ENCODE measurements at places on chromosomes 6 and 20.

- no peak overlapping the region for H3K27ac ChIP-seq
- H3K4me3 ChIP-seq: peak overlapping the region; percentile 91
- peaks cover 31% of the 10 kb centered on the region for H3K4me1 ChIP-seq
- H3K27me3 ChIP-seq: peaks cover 74% of the 10 kb centered on the region
- peak; percentile 13 for DNase-seq
These were observed 2.4 kb downstream of the JAG1 start for GRCh38 chr20:10671221-10671918.

GRCh38 chr6:20314866-20315845 is 86.5 kb upstream of the E2F3 start:
- peaks cover 3% of the 10 kb centered on the region for H3K36me3 ChIP-seq
- H3K27ac ChIP-seq: no peak overlapping the region
- peaks cover 13% of the 10 kb centered on the region for H3K4me1 ChIP-seq
- DNase-seq: no peak
- H3K4me3 ChIP-seq: no peak overlapping the region

DNA sequence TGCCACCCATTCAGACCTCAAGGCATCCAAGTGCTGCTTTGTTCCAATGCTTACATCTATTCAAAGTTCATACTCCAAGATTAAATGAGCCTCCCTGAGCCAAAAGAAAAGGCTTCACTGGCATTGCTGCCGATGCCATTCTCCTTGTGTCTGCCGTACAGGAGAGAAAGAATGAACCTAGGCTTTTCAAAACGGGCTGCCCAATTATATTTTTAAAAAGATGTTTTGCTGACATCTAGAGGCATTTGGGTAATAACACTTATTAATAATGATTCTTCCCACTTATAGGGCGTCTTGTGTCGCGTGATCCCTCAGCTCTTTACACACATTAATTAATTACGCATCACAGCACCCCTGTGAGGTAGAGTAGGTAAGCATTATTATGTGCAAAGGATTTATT is 545.6 kb downstream of the PKHD1 start:
- H3K4me3 ChIP-seq: no peak overlapping the region
- no peaks in the 10 kb centered on the region for H3K36me3 ChIP-seq
- H3K27ac ChIP-seq: no peak overlapping the region
- DNase-seq: no peak
- no peaks in the 10 kb centered on the region for H3K4me1 ChIP-seq
- H3K27me3 ChIP-seq: no peaks in the 10 kb centered on the region

DNA sequence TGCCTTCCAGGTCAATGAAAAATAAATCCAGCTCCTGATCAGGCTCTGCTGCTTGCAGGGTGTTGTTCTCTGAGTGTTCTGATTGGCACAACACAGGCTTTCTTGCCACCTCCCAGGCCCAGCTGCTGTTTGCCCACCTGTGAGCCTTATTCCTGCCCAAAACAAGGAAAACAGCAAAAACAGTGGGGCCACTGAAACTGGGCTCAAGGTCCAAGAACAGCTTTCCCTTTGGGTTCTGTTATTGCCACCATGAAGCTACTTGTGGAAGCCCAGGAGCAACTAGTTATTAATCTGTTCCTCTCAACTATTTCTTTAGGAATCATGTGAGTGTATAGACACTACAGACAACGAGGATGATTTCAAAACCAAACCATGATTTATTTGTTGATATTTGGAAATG is 159.1 kb downstream of the PLCB1 start:
- no peak overlapping the region for H3K4me3 ChIP-seq
- no peaks in the 10 kb centered on the region for H3K27me3 ChIP-seq
- H3K36me3 ChIP-seq: no peaks in the 10 kb centered on the region

DNA sequence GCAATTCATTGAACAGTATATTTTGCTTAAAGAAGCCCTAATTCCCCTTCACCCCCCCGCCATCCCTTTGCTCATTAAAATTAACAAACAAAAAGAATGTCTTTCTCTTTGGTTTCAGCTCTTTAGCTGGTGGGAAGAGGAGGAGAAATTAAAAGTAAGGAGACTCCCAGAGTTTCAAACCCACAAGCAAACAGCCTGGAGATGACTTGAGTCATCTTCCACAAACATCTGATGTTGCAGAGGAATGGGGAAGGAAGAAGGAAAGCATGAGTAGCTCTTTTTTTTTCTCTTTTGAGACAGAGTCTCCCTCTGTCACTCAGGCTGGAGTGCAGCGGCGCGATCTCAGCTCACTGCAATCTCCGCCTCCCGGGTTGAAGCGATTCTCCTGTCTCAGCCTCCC is 189.6 kb downstream of the ADAT2 start:
- no peak for DNase-seq
- no peaks in the 10 kb centered on the region for H3K36me3 ChIP-seq
- H3K4me1 ChIP-seq: no peaks in the 10 kb centered on the region
- no peak overlapping the region for H3K27ac ChIP-seq
- no peaks in the 10 kb centered on the region for H3K27me3 ChIP-seq

DNA sequence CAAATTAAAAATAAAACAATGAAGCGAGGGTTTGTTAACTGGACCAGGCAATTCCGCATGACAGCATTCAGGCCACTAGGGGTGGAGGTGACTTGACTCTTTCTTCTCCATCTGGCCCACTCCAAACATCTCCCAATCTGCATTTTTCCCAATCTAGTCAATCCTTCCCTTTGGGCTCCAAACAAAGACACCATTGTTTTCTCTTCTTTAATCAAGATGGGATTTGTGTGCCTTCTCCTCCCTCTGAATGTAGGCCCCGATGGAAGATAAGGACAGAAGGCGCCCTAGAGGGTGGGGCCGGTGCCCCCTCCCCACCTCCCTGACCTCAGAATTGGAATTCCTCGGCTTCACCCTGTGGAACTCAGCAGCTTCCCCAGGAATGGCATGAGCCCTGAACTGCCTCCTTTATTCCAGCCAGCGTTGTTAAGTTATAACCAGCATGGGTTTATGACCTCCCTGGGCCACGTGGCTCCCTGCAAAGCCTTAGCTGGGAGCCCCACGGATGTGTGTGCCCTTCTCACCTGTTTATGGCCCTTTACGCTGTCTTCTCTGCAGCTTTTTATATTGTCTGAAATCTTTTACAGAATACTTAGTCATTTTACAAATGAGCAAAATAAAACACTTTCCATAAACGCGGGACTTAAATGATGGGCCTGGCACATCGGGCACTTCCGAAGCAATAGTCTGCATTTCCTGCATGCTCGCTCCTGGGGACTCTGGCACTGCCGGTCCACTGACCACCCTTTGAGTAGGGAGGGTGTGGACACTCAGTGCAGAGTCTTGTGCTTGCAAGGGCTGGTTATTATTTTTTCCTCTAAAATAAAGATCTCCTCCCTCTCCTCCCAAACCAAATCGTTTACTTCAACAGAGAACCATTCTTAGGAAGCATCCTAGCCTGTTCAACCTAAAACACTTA is 24.5 kb downstream of the OVOL2 start:
- H3K4me1 ChIP-seq: no peaks in the 10 kb centered on the region
- H3K27me3 ChIP-seq: peaks cover 18% of the 10 kb centered on the region
- no peaks in the 10 kb centered on the region for H3K36me3 ChIP-seq
- H3K4me3 ChIP-seq: no peak overlapping the region
- DNase-seq: no peak

GRCh38 chr20:35539756-35540212 is 2.1 kb upstream of the ERGIC3 start:
- peak overlapping the region; percentile 30 for H3K4me3 ChIP-seq
- DNase-seq: peak; percentile 59
- peaks cover 11% of the 10 kb centered on the region for H3K36me3 ChIP-seq
- peak overlapping the region; percentile 59 for H3K27ac ChIP-seq
- H3K27me3 ChIP-seq: no peaks in the 10 kb centered on the region
- peaks cover 7% of the 10 kb centered on the region for H3K4me1 ChIP-seq

DNA sequence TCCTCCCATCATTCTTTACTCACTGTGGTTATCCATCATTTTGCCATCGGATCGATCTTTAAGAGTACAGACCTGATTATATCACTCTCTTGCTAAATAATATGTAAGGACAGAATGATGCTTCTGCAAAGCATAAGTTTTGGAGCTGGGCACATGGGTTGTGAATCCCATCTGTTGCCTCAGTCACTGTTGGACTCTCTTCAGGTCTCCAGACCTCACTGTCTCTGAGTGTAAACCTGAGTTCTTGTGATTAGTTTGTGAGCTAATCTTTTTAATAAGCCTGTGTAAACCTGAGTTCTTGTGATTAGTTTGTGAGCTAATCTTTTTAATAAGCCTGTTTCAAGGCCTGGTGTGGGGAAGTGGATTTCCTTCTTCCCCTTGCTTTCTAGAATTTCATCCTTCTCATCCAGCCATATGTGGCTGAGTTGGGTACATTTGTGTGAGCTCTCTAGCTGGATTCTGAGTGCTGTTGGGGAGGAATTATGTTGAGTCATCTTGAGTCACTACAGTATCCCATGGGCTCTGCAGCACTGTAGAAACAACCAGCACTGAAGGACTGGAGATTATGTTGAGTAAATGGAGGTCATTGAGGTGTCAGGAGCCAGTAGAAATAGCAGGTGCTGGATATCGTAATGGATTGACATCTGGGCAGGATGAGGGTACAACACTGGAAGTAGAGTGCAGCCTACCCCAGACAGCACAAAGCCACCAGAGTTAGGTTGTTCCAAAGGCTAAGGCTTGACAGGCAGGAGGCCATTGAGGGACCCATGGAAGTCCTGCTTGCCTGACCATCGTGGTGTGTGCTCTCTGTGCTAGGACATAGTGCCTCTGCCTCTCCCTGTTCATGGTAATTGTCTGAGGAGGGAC is 52.4 kb downstream of the SCAND1 start:
- no peak overlapping the region for H3K27ac ChIP-seq
- H3K36me3 ChIP-seq: peaks cover 14% of the 10 kb centered on the region
- H3K27me3 ChIP-seq: no peaks in the 10 kb centered on the region
- no peak overlapping the region for H3K4me3 ChIP-seq
- no peak for DNase-seq

- H3K4me1 ChIP-seq: peaks cover 19% of the 10 kb centered on the region
- peaks cover 4% of the 10 kb centered on the region for H3K36me3 ChIP-seq
- peak overlapping the region; percentile 1 for H3K27ac ChIP-seq
- no peak for DNase-seq
- H3K4me3 ChIP-seq: no peak overlapping the region
- no peaks in the 10 kb centered on the region for H3K27me3 ChIP-seq
These were observed 495.7 kb upstream of the JARID2 start for GRCh38 chr6:14750059-14750661.

GRCh38 chr6:169845426-169846285 is 94.2 kb downstream of the ERMARD start:
- H3K27me3 ChIP-seq: peaks cover 19% of the 10 kb centered on the region
- no peaks in the 10 kb centered on the region for H3K36me3 ChIP-seq
- H3K27ac ChIP-seq: no peak overlapping the region
- DNase-seq: no peak
- no peak overlapping the region for H3K4me3 ChIP-seq

- no peak for DNase-seq
- H3K4me1 ChIP-seq: no peaks in the 10 kb centered on the region
- no peaks in the 10 kb centered on the region for H3K27me3 ChIP-seq
- H3K4me3 ChIP-seq: no peak overlapping the region
- no peak overlapping the region for H3K27ac ChIP-seq
These were observed 398.8 kb downstream of the ESR1 start for GRCh38 chr6:152206072-152206818.

DNA sequence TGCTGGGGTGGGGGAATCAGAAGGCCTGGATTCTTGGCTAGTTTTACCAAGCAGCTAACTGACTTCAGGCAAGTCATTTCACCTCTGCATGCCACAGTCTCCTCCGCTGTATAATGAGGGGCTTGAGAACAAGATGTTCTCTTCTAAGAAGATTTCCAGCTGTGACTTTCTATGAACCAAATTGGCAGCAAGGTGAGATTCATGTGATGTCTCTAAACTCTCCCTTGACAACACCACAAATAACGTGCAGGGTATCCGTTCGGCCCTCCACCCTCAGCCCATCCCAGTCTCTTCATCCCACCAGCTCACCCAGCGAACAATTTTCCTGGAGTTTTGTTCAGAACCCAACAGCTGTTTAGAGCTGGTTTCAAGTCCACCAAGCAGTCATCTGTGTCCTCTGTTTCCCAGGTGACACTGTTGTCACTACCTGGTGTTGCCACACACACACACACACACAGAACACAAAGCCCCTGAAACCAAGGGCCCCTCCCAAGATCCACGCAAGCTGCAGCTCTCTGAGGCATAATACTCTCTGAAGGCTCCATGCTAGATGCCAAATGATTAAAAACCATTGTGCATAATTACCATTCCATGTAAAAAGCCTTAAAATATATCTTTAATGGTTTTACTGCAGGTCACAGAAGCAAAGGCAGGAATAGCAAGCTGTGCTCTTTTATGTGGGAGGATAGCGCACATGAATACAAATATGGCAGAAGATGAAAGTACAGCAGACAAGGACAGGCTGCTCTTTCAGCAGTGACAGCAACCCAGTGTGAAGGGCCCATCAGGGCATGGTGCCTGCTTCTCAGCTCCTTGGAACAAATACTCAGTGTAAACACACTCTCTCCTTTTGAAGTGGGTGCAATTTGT is 48.2 kb downstream of the ARHGAP18 start:
- no peak for DNase-seq
- H3K4me3 ChIP-seq: no peak overlapping the region
- peaks cover 7% of the 10 kb centered on the region for H3K36me3 ChIP-seq
- H3K27me3 ChIP-seq: no peaks in the 10 kb centered on the region
- peak overlapping the region; percentile 33 for H3K27ac ChIP-seq

- peaks cover 2% of the 10 kb centered on the region for H3K27me3 ChIP-seq
- H3K36me3 ChIP-seq: no peaks in the 10 kb centered on the region
- H3K4me1 ChIP-seq: peaks cover 19% of the 10 kb centered on the region
- no peak for DNase-seq
These were observed 98.2 kb downstream of the CLIC5 start for GRCh38 chr6:45917439-45917838.

- no peak overlapping the region for H3K4me3 ChIP-seq
- peaks cover 84% of the 10 kb centered on the region for H3K4me1 ChIP-seq
- no peaks in the 10 kb centered on the region for H3K27me3 ChIP-seq
- H3K27ac ChIP-seq: no peak overlapping the region
- H3K36me3 ChIP-seq: peaks cover 26% of the 10 kb centered on the region
These were observed 7.8 kb downstream of the ADA start for GRCh38 chr20:44643596-44644229.

DNA sequence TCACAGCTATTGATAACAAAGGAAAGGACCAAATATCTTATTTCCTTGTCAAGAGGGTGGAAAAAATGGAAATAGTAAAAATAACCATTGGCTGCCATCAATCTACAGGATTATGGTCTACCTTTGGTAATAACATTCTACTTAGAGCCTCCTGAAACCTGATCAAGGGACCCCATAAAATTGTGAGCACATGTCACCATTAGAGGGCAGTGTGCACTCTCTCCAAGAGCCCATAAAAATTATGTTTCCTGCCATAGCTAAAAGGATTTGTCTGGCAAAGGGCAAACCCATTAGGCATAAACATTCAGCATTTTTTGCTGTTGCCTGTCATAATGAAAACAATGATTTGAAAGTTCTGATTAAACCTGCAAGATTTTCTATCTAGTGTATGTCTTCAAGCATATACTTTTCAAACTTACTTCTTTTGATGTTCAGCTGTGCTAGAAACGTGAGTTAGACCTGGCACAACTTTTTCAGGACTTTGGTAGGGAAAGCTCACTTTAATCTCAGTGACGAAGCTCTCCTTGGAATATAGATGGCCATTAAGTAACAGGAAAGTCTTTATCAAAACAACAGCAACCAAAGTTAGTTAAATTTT is 120.7 kb upstream of the ZFP64 start:
- H3K4me1 ChIP-seq: no peaks in the 10 kb centered on the region
- peak; percentile 6 for DNase-seq
- no peaks in the 10 kb centered on the region for H3K36me3 ChIP-seq
- H3K27me3 ChIP-seq: peaks cover 37% of the 10 kb centered on the region
- H3K27ac ChIP-seq: no peak overlapping the region
